ENCODE measurements at places on chromosomes 1 and 21.

DNA sequence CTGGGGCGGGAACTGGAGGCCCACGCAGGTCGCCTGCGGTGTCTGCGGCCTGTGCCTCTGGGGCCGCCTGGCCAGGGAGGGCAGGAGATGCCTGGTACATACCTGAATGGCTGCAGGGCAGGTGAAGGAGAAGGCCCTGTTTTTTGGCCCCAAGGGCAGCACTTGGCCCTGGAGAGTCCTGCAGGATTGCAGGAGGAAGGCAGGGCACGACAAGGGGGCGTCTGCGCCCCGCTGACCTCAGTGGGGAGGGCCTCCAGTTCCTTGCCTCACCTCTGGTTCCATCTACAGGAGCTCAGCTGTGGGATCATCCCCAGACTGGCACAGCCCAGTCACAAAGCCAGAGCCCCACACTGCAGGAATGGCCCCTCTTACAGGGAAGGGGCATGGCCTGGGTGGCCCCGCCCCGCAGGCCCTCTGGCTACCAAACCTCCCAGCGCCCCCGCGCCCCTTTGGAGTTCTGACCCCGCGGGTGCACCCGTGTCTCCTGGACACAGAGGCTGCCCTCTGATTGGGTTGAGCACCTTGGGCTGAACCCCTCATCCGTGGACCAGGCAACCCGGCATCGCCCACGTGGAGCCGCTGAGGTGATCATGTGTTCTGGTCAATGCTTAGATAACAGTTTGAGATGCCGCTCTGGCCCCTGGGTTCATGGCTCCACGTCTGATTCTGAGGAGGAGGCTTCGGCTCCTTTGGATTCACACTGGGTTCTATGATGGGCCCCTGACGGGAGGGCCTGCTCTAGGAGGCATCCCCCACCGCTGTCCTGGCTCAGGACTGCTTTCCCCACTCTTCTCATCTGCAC lies 1.3 kb upstream of the PEX10 start:
- no peak for DNase-seq

GRCh38 chr1:169914531-169914930 lies 20.8 kb upstream of the SCYL3 start:
- no peak for DNase-seq

GRCh38 chr1:40650075-40650474 lies 15.4 kb downstream of the RIMS3 start:
- no peak for DNase-seq

DNA sequence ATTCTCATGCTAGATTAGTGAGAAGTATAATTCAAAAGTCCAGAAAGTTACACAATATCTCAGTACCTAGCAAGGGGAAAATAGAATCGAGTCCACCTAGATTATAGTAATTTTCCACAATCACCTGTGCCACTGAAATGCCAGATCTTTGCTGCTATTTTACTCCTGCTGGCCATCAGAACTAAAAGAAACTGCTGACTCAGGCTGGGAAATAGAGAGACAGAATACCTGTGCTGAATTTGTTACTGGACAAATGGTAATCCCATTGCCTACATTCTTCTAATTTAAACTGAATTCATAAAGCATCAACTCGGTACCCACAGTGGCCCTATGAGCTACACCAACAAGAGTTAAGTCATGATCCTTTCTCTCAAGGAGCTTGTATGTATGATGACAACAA lies 55.0 kb downstream of the USH2A start:
- DNase-seq, result no peak

- DNase-seq, result no peak
These were observed 681 bp downstream of the B4GALT2 start for GRCh38 chr1:43979528-43980254.

DNA sequence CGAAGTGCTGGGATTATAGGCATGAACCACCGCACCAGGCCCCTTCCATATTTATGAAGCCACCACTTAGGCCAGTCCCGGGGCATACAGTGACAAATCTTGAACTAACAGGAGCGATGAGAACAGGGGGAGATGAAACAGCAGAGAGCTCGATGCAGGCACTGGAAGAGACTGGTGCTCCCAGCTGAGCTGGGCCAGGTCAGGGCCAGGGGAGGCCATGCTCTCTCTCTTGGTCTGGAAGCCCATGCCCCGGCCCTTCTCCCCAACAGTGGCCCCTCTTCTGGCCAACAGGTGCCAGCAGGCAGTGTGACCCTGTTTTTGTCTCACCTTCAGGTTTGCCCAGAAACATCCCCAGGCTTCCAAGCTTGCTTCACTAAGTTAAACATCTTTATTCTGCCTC lies 269.9 kb upstream of the C1orf174 start:
- DNase-seq, result no peak

GRCh38 chr21:26351661-26352060 lies 181.1 kb upstream of the APP start:
- DNase-seq, result no peak

DNA sequence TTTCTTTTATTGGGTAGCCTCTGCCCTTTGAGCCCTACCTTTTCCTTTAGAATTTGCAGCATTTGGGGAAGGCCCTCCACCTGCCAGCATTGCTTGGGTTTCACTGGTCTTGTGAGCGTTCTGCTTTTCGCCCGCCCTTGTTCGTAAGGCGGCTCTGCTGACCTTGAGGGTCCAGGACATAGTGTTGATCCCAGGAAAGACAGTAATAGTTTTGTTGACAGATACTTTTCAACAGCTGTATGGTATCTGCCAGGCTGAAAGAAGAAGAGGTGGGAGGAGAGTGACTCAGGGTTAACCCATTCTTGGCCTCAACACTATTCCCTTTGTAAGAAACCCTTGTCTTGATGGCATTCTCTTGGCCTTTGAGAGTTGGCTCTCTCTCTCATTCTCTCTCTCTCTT lies 113.4 kb upstream of the SPAG17 start:
- DNase-seq, result no peak

DNA sequence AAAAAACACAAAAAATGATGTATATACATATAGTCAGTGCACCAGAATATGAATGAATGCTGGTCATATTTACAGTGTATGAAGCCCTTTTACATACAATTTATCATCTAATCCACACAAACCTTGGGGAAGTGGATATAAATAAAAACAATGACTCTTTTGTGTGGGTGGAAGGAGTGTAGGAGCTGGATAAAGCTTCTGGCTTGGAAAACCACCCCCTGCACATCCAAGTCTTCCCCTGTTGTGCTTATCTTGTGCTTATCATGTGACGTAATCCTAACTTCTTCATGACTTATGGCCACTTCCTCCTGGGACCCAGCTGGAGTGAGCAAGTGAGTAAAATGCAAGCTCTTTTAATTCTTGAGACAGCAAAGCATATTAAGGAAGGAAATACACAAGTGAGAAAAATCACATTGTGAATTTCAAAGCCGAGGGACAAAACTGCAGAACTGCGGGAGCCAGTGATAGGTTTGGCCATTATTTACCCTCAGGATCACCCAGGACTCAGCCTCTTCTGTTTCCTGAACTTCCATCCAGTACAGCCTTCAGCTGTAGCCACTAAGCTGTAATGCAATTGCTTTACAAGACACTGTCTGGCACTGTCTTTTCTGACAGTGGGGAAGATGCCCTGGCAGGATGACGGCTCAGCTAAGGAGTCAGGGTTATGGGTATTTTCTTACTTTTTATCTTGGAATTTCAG lies 104.0 kb upstream of the PPM1J start:
- no peak for DNase-seq

GRCh38 chr1:53206735-53207379 lies 10.2 kb downstream of the CPT2 start:
- DNase-seq, result no peak

DNA sequence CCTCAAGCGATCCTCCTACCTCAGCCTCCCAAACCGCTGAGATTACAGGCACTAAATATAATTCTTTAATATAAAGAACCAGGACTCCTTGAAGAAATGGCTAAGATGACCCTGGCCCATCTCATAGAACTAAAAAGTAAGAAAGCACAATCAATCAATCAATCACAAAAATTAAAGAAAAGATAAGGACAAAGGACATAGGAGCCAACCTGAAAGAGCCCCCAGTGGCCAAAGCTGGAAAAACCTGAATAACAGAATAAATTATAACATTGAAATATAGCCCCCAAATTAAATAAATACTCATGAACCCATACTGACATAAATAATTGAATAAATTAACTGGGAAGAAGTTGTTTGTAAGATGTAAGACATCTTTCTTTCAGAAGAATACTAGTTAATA lies 8.9 kb downstream of the NUP210L start:
- DNase-seq, result no peak

DNA sequence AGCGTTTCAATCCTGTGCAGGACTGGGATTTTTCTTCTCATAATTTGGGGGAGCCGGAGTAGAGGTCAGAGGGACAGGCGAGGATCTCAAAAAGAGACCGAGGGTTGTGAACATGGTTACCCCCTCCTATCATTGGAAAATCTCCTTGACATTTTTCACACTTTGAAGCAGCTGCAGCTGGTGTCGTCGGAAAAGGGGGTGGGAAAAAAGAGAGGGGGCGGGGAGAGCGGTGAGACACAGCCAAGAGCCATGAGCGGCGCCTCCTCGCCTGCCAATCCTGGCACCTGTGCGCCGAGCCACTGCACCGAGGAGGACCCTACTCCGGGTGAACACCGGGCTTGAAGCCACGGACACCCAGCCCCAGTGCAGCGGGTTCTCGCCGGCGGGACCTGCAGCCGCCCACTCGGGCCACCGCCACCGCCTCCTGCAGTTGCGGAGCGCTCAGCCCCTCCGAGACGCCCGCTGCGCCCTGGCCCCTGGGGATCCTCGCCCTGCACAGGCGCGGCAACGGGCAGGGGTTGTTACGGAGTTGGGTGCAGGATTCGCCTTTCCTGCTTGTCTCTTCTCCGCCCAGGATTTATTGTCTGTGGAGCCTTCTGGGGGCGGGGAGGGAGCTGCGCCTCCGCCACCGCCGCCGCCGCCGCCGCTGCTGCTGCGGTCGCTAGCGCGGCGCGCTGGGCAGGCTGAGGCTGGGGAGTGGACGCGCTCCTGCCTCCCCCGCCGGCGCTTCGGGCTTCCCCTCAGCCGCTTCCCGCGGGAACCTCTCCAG lies at the start of gene LRRC7:
TSS of gene LRRC7 (plus strand) at position 271 of the 769 bp plus-strand sequence. CDS start 718 bp downstream, outside the sequence.
- DNase-seq, result no peak
